ENCODE measurements at places on chromosomes 1 and 21.

GRCh38 chr1:53553734-53554509 is 94.7 kb downstream of the DMRTB1 start:
- DNase-seq = no peak

DNA sequence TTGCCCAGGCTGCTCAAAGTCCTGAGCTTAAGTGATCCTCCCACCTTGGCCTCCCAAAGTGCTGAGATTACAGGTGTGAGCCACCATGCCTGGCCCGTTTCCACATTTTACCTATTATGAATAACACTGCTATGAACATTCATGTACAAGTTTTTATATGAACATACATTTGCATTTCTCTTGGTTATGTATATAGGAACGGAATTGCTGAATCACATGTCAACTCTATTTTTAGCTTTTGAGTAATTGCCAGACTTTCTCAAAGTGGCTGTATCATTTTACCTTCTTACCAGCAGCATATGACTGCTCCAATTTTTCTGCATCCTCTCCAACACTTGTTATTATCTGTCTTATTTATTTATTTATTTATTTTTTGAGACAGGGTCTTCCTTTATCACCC is 2.7 kb downstream of the SPATA21 start:
- DNase-seq = no peak

GRCh38 chr1:17210176-17210575 is 5.2 kb downstream of the PADI1 start:
- DNase-seq = no peak

DNA sequence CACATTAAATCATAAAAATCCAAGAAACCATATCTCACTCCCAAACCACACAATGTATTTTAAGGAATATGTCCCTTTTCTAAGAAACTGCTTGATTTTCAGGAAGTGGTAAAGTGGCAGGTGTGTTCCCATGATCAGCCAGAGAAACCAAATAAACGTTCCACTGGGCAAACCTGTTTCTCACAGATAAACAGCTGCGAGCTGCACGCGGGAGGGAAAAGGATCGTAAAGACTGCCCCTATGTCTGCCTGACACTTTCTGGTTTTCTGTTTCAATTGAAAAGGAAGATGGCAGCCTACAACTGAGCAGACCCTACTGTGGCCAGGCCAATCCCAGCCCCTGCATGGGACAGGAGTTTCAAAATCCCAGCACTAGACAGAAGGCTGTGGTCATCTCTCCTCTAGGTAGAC is 36.6 kb downstream of the HIVEP3 start:
- no peak for DNase-seq

DNA sequence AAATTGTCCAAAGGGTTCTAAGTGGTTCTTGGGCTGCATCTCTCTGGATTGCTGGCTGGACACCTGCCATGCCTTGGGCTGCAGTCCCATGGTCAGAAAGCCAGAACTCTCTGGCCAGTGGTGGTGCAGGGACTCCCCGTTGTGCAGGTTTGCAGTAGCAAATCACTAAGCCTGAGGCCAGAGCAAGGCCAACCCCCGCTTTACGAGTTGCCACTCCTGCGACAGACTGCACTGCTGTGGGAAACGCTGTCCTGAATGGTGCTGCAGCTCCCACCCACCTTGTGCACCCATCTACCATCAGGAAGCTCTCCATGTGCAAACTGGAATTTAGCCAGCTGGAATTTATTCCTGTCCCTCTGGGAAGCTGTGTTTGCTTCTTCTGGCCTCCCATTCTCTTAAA is 45.7 kb downstream of the LHX4 start:
- no peak for DNase-seq

GRCh38 chr21:34179204-34179935 is 106.0 kb downstream of the MRPS6 start:
- no peak for DNase-seq

- no peak for DNase-seq
These were observed 39.9 kb upstream of the PDC start for GRCh38 chr1:186500804-186501203.

DNA sequence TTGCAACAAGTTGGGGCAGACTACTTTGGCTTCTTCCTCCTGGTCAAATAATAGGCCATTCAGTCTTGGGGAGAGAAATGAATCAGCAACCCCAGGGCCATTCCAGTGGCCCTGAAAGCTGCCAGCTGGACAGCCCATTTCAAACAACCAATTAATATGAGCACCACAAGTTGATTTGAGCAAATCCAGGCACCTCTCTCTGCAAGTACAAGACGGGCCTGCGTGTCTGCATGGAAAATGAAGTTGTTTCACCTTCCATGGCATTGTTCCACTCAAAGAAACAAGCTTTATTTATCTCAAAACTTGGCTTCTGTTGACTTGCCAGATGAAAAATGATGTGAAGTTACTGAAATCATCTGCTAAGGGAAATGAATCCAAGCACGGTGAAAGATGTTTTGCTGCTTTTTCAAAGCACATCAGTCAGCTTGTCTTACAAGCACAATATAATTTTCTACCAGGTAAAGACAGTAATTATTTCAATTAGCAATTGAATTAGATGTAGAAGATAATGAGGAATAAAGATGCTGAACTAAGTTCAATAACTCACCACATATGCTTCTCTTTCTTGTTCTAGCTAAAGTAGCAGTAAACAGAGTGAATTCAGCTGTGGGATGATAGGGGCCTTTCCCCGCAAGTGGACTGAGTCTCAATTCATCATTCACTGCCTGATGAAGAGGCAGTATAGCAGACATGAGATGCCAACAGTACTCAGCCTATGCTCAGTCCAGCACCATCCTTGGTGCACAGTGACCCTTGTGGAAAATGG is 95.2 kb upstream of the SSX2IP start:
- no peak for DNase-seq

DNA sequence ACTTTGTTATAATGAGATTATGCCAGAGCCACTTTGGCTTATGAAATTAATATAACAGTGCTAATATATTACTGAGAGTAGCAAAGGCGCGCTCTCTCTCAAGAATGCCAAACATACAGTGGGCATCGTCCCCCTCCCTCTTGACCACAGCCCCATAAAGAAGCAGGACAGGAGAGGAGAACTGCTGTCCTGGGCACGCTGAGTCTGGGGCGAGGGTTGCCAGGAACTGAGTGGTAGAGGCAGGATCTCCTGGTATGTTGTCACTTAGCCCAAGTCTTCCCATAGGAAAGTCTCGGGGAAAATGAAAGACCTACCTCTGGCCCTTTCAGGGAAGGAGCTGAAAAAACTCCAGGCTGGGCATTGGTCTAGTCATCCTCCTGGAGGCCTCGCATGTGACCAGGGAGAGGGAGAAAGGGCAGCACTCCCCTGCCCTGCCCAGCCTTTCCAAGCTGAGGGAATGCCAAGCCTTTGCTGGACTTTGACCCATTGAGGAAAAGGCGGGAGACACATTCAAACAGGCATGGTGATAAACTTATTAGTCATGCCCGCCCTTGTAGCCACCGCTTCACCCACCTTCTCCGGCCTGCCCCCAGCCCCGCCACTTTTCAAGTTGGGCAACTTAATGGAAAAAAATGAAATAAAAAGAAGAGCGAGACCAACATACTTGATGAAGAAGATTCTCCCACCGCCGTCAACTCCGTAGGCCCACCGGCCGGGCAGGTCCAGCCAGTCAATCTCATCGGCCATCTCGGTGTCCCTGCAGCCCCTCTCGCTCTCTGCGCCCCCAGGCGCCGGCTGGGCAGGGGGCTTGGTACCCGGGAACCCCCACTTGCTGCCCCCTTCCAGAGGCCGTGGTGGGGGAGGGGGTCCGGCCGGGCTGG is 17.4 kb upstream of the PLEKHA6 start:
- DNase-seq = no peak

GRCh38 chr1:68269637-68270430 is 37.5 kb upstream of the WLS start:
- no peak for DNase-seq
